ENCODE measurements at places on chromosomes 3 and 15.

- H3K36me3 ChIP-seq, result no peaks in the 10 kb centered on the region
- no peak overlapping the region for H3K27ac ChIP-seq
- DNase-seq, result no peak
- H3K27me3 ChIP-seq, result no peaks in the 10 kb centered on the region
- no peak overlapping the region for H3K4me3 ChIP-seq
Observed at GRCh38 chr15:47461652-47462141, 255.6 kb upstream of the SEMA6D start.

- H3K27ac ChIP-seq, result no peak overlapping the region
- H3K27me3 ChIP-seq, result no peaks in the 10 kb centered on the region
- H3K4me1 ChIP-seq, result peaks cover 21% of the 10 kb centered on the region
- no peak for DNase-seq
Observed at GRCh38 chr15:85002517-85002916, 20.9 kb downstream of the PDE8A start.

DNA sequence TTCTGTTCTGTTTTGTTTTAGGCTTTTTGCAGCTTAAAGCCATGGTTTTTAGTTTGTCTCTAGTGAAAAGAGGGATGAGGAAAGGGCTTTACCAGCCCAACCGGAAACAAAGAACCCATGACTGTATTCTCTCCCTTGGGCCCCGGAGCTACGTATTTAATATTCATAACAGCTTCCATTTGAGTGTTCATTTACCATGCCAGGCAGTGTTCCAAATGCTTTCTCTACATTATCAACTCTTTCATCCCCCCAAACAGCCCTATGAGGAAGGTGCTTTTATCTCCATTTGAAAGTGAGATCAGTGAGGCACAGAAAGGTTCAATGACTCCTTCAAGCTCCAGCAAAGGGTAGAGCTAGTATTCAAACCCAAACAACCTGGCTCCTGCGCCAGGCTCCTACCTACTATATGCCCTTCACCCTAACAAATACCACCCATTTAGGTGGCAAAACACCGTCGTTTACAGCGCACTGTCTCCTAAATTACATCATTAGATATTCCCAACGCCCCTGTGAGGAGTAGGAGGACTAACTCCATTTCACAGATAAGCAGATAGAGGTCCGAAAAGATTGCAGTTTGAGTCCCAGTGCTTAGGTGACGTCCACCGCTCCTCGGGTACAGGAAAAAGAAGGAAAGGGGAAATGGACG, 27.9 kb downstream of the GTPBP8 start:
- H3K4me3 ChIP-seq, result peak overlapping the region; percentile 90
- peaks cover 7% of the 10 kb centered on the region for H3K4me1 ChIP-seq
- peaks cover 24% of the 10 kb centered on the region for H3K36me3 ChIP-seq
- H3K27ac ChIP-seq, result peak overlapping the region; percentile 96
- no peaks in the 10 kb centered on the region for H3K27me3 ChIP-seq
- peak; percentile 58 for DNase-seq

GRCh38 chr3:111681661-111682426, 86.7 kb upstream of the ZBED2 start:
- H3K27me3 ChIP-seq, result no peaks in the 10 kb centered on the region
- peak; percentile 80 for DNase-seq
- H3K27ac ChIP-seq, result peak overlapping the region; percentile 53
- no peak overlapping the region for H3K4me3 ChIP-seq
- H3K36me3 ChIP-seq, result no peaks in the 10 kb centered on the region

DNA sequence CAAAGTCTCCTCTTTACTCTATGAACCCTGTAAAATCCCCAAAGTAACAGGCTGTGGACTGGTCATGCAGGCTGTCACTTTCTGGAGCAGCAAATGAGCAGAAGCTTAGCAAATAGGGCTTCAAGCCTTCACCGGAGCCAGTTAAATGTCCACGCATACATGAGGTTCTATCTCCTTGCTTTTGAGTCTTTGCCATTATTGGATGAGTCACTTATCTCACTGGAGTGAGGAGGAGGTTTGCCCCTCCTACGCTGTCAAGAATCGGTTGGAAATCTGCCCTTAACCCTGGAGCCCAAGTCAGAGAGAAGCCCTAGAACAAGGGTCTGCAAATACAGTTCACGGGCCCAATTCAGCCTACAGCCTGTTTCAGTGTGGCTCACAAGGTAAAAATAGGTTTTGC, 126.1 kb upstream of the CTNNB1 start:
- H3K36me3 ChIP-seq, result no peaks in the 10 kb centered on the region
- DNase-seq, result no peak
- H3K4me3 ChIP-seq, result no peak overlapping the region
- no peak overlapping the region for H3K27ac ChIP-seq
- peaks cover 4% of the 10 kb centered on the region for H3K27me3 ChIP-seq
- H3K4me1 ChIP-seq, result peaks cover 12% of the 10 kb centered on the region
